Osteocyte (in vitro differentiated cells): ENCODE measurements at places on chromosomes 6 and 20.
A peak's percentile ranks its signal among the peaks of the same experiment; 100 is the strongest.

DNA sequence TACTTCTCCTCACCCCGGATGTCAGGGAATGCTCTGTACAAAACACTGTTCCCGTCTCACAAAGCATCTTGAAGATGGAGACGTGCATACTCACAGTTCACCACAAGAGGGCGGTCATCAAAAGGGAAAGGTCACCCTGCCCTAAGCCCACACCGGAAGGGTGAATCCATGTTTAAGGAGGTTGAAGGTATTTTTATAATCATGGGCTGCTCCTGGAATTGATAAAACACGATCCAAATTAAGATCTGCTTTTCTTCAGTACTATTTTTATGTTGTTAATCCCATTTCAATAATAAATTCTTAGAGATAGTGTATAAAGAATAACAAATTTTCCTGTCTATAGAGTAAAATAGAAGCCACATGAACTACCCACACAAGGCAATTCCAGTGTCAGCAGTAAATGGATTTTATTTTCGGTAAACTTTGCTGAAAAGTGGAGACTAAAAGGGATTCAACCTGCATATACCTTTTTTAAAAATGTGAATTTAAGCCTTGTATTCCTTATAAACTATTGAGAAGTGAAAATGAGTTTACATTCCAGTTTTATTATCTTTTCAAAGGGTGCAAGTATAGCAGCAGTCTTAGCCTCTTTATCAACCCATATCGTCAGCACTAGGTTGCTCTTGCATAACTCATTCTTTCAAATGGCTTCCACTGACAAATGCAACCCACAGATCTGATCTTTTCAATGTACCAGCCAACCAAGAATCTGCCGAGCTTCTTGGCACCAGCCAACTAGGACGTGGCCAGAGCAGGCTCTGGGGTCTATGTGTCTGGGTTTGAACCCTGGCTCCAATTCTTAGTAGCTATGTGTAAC is 79.7 kb upstream of the MBOAT1 start:
- H3K36me3 ChIP-seq = no peaks in the 10 kb centered on the region
- no peak for DNase-seq
- H3K4me3 ChIP-seq = no peak overlapping the region
- H3K4me1 ChIP-seq = peaks cover 5% of the 10 kb centered on the region
- H3K27me3 ChIP-seq = peaks cover 6% of the 10 kb centered on the region
- H3K27ac ChIP-seq = no peak overlapping the region

DNA sequence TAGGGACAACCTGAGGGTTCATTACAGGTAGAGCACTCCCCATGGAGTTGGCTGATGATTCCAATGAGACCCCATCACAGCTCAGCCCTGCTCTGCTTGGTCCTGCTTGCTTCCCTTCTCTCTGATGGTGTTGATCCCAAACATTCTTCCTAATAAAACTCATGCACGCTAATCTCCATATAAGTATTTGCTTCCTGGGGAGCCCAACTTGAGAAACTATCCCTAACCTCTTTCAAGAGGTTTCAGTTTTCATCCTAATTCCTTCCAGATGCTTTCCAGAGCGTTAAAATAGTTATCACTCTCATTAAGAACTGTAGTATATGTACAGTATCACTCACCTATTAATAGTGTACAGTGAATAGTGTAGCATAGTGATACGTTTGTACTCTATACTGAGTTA is 68.1 kb downstream of the EPHA7 start:
- H3K4me1 ChIP-seq = peaks cover 55% of the 10 kb centered on the region
- no peak for DNase-seq
- H3K27ac ChIP-seq = peak overlapping the region; percentile 79
- no peaks in the 10 kb centered on the region for H3K27me3 ChIP-seq
- peaks cover 70% of the 10 kb centered on the region for H3K36me3 ChIP-seq

GRCh38 chr6:79250107-79250514 is 15.6 kb upstream of the HMGN3 start:
- H3K27me3 ChIP-seq = peaks cover 2% of the 10 kb centered on the region
- no peak overlapping the region for H3K27ac ChIP-seq
- H3K4me1 ChIP-seq = no peaks in the 10 kb centered on the region
- no peaks in the 10 kb centered on the region for H3K36me3 ChIP-seq
- DNase-seq = no peak
- no peak overlapping the region for H3K4me3 ChIP-seq

DNA sequence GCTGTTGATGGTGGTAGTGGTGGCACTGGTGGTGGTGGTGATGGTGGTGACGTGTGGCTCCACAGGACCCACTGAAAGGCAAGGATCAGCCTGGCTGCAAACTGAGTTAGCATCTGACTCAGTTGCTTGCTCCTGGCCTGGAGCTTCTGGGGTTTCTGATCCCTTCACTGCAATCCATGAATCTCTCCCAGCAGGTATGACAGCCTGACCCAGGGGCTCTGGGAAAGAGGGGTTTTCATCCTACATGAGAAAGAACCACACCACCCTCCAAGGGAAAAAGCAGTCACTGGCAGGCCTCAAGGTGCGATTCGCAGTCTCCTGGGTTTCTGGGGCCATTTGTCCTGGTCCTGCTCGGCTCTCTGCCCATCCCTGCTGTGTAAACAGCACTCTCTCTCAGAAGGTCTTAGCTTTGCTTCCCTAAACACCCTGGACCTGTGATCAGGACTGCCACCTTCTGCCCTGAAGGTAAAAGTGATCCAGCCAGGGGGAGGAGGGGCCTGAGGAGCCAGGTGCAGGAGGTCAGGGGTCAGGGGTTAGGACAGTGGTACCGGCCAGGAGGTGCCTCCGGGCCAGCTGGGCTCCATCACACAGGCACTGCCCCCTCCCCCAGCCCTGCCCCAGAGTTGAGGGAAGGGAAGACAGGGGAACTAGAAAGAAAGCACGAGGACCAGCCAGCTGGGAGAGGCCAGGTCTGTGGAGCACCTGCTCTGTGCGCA is 152.0 kb downstream of the BMP7 start:
- H3K27ac ChIP-seq = no peak overlapping the region
- peaks cover 21% of the 10 kb centered on the region for H3K27me3 ChIP-seq
- no peaks in the 10 kb centered on the region for H3K36me3 ChIP-seq
- no peak overlapping the region for H3K4me3 ChIP-seq

DNA sequence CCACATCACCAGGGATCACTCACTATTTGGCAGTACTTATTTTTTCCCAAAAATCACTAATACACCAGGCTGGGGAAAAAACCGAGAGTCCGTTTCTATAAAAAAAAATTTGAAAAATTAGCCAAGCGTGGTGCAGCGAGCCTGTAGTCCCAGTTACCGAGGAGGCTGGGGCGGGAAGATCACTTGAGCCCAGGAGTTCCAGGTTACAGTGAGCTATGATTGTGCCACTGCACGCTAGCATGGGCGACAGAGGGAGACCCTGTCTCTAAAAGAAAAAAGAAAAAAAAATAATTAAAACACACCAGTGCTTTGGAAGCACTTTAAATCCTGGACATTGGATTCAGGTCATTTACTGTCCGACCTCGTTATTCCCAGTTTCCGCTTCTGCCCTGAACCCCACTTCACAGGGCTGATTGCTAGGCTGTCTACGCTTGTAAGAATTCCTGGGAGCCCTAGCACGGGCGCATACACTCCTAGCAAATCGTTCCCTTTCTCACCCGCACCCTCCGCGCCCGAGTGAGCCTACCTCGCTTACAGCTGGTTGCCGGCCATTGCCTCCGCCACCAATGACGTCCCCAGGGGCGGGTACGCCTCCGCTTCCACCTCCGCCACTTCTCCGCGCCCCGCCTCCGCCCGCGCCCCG is at the start of gene TPMT:
TPMT (minus strand) TSS at position 571 of the 643 bp plus-strand sequence. CDS start 5,950 bp downstream, outside the sequence.
- peaks cover 16% of the 10 kb centered on the region for H3K4me1 ChIP-seq
- peak within 1 kb of the TSS; percentile 98 for H3K4me3 ChIP-seq
- DNase-seq = no peak
- H3K27ac ChIP-seq = peak within 1 kb of the TSS; percentile 98

GRCh38 chr20:61608275-61609085 is 356.4 kb downstream of the CDH4 start:
- H3K27me3 ChIP-seq = peaks cover 2% of the 10 kb centered on the region
- DNase-seq = no peak
- no peak overlapping the region for H3K4me3 ChIP-seq

DNA sequence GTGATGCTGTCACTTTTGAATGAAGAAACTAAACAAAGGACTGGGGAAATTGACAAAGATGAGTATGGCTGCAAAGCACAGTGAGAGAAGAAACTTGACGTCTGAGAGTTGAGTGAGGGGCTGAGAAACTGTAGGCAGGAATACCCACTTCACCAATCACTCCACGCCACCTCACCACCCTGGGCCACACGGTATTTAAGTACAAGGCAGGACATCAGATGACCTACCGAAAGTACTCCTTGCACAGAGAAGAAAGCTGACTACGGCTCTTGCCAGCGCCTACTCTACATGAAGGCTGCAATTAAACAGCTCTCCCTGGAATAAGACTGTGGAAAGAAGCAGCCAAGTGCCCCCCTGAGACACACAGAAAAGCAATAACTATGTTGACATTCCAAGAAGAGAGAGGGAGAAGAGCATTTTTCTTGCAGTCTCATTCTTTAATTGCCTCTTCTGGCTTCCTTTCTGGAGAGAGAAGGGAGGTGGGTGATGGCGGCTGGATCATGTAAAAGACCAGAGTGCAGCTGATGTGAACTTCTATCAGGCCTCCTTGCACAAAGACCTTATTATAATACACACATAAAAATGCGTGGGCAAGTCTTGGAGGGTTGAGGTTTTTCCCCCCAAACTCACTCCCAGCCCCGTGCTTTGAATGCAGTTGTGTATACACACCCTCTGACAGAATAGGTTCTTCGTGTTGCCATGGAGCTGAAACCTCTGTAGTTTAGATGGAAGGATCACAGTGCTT is 44.6 kb downstream of the HIVEP2 start:
- DNase-seq = no peak
- peak overlapping the region; percentile 7 for H3K4me3 ChIP-seq

GRCh38 chr6:113289166-113289565 is 568.0 kb upstream of the MARCKS start:
- no peak overlapping the region for H3K4me3 ChIP-seq
- peaks cover 28% of the 10 kb centered on the region for H3K36me3 ChIP-seq
- no peak for DNase-seq
- H3K4me1 ChIP-seq = peaks cover 29% of the 10 kb centered on the region
- no peaks in the 10 kb centered on the region for H3K27me3 ChIP-seq
- no peak overlapping the region for H3K27ac ChIP-seq

GRCh38 chr20:50027611-50028105 is 44.9 kb downstream of the SNAI1 start:
- H3K36me3 ChIP-seq = no peaks in the 10 kb centered on the region
- no peak overlapping the region for H3K4me3 ChIP-seq
- H3K4me1 ChIP-seq = peaks cover 57% of the 10 kb centered on the region
- no peaks in the 10 kb centered on the region for H3K27me3 ChIP-seq

GRCh38 chr6:22062807-22063408 is 233.9 kb downstream of the PRL start:
- H3K4me1 ChIP-seq = peaks cover 21% of the 10 kb centered on the region
- H3K27ac ChIP-seq = no peak overlapping the region
- H3K36me3 ChIP-seq = no peaks in the 10 kb centered on the region
- no peaks in the 10 kb centered on the region for H3K27me3 ChIP-seq
- H3K4me3 ChIP-seq = no peak overlapping the region
- no peak for DNase-seq

- no peak overlapping the region for H3K27ac ChIP-seq
- DNase-seq = no peak
- H3K27me3 ChIP-seq = peaks cover 6% of the 10 kb centered on the region
- no peak overlapping the region for H3K4me3 ChIP-seq
- peaks cover 2% of the 10 kb centered on the region for H3K4me1 ChIP-seq
- H3K36me3 ChIP-seq = no peaks in the 10 kb centered on the region
Observed at GRCh38 chr6:64081453-64081852, 445.9 kb downstream of the PHF3 start.

DNA sequence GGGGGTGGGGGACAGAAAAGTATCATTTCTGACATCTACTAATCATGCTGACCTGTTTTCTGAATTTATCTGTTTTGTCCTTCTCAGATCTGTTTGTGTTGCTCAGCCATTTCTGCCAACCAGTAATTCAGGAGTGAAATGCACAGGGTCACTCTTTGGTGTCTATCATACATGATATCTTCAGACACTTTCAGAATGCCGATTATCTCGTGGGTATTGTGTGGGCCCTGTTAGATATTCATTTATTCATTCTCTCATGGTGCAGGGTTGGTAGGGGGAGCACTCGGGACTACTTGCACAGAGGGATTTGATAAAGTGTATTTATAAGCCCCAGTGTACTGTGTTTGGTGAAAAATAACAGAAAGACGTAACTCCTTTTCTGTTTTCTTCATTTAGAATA is 101.2 kb upstream of the CITED2 start:
- no peaks in the 10 kb centered on the region for H3K27me3 ChIP-seq
- H3K27ac ChIP-seq = no peak overlapping the region
- no peak for DNase-seq
- no peaks in the 10 kb centered on the region for H3K36me3 ChIP-seq
- no peak overlapping the region for H3K4me3 ChIP-seq

DNA sequence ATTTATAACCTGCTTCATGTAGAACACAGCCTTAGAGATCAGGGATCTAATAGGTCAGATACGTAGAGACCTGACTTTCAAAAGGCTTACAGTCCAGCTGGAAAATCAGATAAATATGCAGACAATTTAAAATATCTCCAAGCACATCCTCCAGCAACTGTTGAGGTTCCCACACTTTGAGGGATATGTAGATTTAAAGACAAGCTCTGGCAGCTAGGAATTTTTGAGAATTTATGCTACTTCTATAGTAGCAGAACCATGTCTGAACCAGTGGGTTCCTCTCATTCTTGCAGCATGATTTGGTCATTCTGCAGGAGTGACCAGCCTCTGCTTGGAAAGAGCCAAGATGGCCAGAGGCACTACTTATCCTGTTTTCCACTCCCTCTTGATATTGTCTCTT is 60.5 kb downstream of the CYB5R4 start:
- H3K27ac ChIP-seq = no peak overlapping the region
- no peaks in the 10 kb centered on the region for H3K27me3 ChIP-seq
- no peak overlapping the region for H3K4me3 ChIP-seq

GRCh38 chr6:28506807-28507475 is 8.7 kb downstream of the GPX6 start:
- no peak overlapping the region for H3K4me3 ChIP-seq
- no peak overlapping the region for H3K27ac ChIP-seq
- H3K27me3 ChIP-seq = peaks cover 4% of the 10 kb centered on the region
- no peak for DNase-seq
- H3K4me1 ChIP-seq = no peaks in the 10 kb centered on the region
- H3K36me3 ChIP-seq = no peaks in the 10 kb centered on the region

GRCh38 chr6:45658400-45658799 is 280.7 kb upstream of the SUPT3H start:
- peaks cover 38% of the 10 kb centered on the region for H3K4me1 ChIP-seq
- no peaks in the 10 kb centered on the region for H3K36me3 ChIP-seq
- no peak overlapping the region for H3K27ac ChIP-seq
- no peak overlapping the region for H3K4me3 ChIP-seq
- H3K27me3 ChIP-seq = no peaks in the 10 kb centered on the region
